ENCODE measurements at places on chromosomes 5 and 9.

DNA sequence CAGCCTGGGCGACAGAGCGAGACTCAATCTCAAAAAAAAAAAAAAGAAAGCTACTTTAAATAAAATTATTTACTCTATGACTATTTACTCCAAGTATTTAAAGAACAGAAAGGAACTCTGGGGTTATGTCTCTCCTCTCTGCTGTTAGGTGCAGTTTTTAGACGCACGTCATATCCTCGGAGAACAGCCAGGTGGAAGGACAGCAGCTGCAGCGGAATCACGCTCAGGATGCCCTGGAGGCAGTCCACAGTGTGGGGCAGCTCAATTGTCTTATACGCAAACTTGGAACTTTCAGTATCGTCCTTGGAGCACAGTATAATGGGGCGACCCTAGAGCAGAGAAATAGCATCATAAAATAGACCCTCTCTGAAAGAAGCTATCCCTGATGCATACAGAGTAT is 10.4 kb upstream of the MAPK9 start:
- no peak for DNase-seq

DNA sequence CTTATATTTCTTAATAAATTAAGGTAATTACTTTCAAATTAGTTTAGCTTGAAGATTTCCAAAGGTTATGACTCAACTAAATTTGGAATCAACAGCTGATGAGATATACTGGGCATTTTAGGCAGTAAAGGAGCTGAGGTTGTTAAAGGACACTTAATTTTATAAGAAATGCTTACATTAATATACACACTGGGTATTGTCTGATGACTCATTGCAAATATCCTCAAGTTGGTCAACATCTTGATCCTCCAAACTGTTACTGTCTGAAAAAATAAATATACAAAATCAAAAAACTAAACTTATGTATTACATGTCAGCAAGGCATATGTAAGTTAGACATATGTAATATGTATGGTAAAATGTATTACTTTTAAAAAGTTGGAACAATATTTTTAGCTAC is 3.4 kb downstream of the GFM2 start:
- DNase-seq = no peak

- peak; percentile 50 for DNase-seq
Observed at GRCh38 chr5:175867587-175868347, 3.6 kb upstream of the CPLX2 start.

DNA sequence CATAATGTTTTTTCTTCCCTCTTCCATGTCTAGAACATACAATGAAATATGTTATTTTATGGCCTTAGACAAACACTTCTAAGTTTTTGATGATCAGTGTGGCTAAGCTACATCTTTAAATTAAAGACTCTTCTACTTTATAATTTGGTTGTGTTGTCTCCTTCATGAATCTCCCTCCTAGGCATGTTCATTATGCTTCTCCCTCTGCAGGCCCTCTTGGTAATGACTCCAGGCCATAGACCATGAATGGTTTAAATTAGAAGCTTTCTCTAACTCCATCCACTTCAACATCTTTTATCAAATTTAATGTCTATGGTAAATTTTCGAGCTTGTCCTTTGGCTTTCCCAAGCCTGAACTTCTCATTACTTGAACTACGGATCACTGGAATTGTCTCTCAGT is 342.7 kb upstream of the ADAMTS16 start:
- no peak for DNase-seq

DNA sequence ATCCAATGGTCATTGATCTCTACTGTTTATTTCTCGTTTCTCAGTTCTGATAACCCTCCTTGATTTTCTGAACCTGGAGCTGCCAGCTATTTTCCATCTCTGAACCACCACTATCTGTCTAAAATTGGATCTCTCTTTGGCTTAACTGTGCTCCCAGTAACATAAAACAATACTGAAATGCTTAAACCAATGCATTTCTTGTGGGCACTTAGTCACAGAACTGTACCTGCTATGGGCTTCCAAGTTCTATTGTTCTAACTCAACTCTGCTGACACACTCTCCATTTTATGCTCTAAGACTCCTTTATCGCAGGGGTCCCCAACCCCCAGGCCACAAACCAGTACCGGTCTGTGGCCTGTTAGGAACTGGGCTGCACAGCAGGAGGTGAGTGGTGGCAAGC is 120.6 kb downstream of the LHFPL2 start:
- DNase-seq = no peak

DNA sequence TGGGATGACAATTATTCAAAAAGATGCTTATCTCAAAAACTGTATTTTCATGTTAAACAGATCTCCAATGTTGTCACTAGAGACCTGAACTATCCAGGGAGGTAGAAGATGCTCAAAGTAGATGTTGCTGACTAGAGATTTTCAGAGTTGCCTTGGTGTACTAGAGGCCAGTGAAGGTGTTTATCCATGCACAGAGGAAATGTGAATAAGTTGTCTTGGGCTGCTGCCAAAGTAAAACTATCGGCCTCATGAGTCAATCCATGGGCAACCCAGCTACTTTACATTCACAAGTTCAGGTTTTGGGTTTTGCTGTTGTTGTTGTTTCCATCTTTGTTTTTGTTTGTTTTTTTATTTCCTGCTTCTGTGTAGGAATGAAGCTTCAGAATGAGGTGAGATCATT is 141.1 kb upstream of the RANBP3L start:
- no peak for DNase-seq
